ENCODE measurements at places on chromosomes 4 and X.

- peak; percentile 46 for DNase-seq
These were observed 24.3 kb upstream of the PGM2 start for GRCh38 chr4:37802068-37802666.

GRCh38 chr4:105014234-105014633 is 132.4 kb upstream of the TET2 start:
- DNase-seq: no peak

GRCh38 chrX:153513265-153513664 is 4.2 kb upstream of the ATP2B3 start:
- no peak for DNase-seq

- no peak for DNase-seq
These were observed at the start of gene AR for GRCh38 chrX:67543818-67544217. Gene AR (plus strand): TSS chrX:67544021. CDS start chrX:67545147, 1,126 bp downstream.

GRCh38 chr4:185859111-185859510 is 47.1 kb upstream of the SORBS2 start:
- no peak for DNase-seq

- no peak for DNase-seq
These were observed 121.1 kb downstream of the REPS2 start for GRCh38 chrX:17067534-17067933.

- DNase-seq: no peak
These were observed 82.8 kb upstream of the VEGFC start for GRCh38 chr4:176875446-176875930.
